ENCODE measurements at places on chromosomes 2 and 18. TPM values are rescaled to one million over a fixed set of nuclear protein-coding genes. Genes with fewer than 3 reads are reported as not detected.

DNA sequence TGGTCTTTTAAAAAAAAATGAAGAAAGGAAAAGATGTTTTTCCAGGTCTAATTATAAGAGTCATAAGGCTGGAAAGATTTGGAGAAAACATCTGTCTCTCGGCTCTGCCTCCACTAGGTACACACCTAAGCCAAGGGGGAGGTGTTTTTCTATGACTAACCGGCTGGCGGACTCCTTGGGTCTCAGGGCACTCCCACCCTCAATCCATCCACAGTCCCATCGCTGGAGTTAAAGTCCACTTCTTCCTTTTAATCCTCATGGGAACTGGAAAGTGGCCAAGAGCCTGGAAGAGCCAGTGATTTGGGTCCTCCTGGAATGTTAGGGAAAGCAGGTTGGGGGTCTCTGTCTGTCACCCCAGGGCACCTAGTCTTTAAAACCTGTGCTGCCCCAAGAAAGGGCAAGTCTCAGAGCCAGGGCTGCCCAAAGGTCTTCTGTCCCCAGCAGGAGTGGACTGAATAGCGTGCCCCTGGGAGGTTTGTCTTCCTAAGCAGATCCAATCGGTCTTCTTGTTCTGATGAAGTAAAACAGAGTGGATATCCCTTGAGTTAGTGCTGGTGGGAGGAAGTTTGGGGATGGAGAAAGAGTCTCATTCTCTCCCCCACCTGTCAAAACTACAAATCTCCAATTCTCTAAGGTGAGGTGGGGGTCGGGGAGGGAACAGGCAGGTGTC is 66.4 kb downstream of the MCFD2 start:
- no peak for DNase-seq

The LRP2 gene
- total RNA-seq = not detected

DNA sequence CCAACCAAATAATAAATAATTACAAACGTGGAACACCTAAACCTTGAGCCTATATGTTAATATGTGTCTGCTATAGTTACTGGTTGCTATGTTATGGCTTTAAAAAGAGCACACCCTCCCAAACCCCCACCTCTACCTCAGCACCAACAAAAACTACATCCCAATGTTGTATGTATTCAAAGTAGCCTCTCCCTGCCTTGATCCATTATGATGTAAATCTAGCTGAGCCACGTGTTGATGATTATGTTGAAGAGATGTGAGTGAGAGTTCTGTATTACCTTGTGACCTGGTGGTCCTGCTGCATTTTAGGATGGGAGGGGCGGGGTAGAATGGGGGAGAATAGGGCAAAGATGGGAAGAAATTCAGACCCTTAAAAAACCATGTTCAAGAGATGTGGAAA is 4.8 kb downstream of the MFSD6 start:
- DNase-seq = no peak

The GNAL gene
- 12.9 TPM for total RNA-seq

GRCh38 chr2:182591774-182592173 is 124.3 kb upstream of the DNAJC10 start:
- no peak for DNase-seq

- no peak for DNase-seq
These were observed 101.9 kb upstream of the RAB12 start for GRCh38 chr18:8507361-8507760.

DNA sequence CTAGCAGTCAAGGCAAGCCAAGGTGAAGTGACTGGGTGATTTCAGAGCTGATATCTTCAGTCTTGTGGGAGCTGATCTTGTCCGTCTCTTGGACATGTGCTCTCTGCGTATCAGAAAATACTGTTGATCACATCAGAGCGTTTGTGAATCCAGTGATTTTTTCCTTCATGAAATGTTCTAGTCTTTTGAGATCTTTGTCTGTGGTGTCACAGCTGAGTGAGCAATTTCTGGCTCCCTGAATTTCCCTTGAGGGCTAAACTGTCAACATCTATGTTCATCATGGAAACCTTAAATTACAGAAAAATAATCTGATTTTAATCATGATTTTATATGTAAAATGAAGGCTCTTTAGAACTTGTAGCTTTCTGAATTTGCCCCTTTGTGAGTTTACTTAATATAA is 432.0 kb downstream of the CCDC85A start:
- no peak for DNase-seq

GRCh38 chr2:222272446-222273015 is 26.3 kb downstream of the PAX3 start:
- DNase-seq = no peak

The NR4A2 gene
- 25.3 TPM for total RNA-seq

DNA sequence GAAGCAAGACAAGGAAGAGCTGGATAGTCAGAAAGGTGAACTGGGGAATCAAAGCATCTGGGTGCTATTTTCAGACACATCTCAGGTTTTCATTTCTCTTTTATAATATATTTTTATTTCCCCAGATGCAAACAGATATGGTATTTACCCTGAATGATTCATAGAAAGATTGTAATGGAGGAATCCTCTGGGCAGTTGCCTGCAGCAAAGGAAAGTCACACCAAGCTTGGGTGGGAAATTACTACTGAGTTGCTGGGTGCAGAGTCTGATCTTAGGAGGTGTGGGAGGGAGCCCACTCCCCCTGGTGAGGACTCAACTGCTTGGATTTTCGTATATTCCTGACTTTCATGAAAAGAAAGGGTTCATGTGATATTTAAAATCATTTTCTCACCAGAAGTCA is 2.1 kb downstream of the EFR3B start:
- no peak for DNase-seq

GRCh38 chr2:206845877-206846276 is 80.5 kb downstream of the FASTKD2 start:
- DNase-seq = no peak

- DNase-seq = no peak
These were observed 9.0 kb downstream of the TNFRSF11A start for GRCh38 chr18:62334120-62334519.

The BIN1 gene
- 95.7 TPM for total RNA-seq

GRCh38 chr2:109270505-109271312 is 141.7 kb downstream of the SH3RF3 start:
- DNase-seq = no peak

The ITPRIPL1 gene
- total RNA-seq = 2.0 TPM

The MYO5B gene
- 13.0 TPM for total RNA-seq

- DNase-seq = no peak
These were observed 147.3 kb downstream of the AGAP1 start for GRCh38 chr2:235640926-235641723.

GRCh38 chr2:128736689-128737545 is 418.2 kb upstream of the HS6ST1 start:
- DNase-seq = peak; percentile 64

DNA sequence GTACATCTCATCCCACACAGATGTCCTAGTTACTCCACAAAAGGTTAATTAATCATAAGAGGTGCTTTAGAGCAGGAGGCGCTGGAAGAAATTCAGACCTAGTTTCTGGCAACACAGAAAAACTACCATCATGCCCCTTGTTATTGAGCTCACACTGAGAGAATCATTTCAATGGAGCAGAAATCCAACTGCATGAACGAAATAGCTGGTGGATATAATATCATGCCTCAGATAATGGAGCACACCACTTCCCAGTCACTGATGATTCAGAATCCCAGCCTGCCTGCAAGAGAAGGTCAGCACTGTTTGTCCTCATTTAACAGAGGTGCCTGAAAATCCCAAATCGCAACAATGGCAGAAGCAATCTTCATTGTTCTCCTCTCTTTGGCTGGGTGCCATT is 125.8 kb upstream of the CREB1 start:
- no peak for DNase-seq
